ENCODE measurements at places on chromosomes 12 and 14. TPM values are rescaled to one million over a fixed set of nuclear protein-coding genes. Genes with fewer than 3 reads are reported as not detected.

ACOT6 gene
- total RNA-seq, result not detected

EPYC gene
- total RNA-seq, result not detected

KTN1 gene
- total RNA-seq, result 153 TPM

CALM1 gene
- 122 TPM for total RNA-seq

TAS2R10 gene
- total RNA-seq, result not detected

CMKLR1 gene
- 1.5 TPM for total RNA-seq

Data from MG63 (cell line).